ENCODE measurements at places on chromosomes 16 and 17.

- peak; percentile 28 for DNase-seq
These were observed 158.3 kb upstream of the NOL11 start for GRCh38 chr17:67559381-67559966.

- DNase-seq: peak; percentile 88
These were observed 26.4 kb upstream of the SPNS2 start for GRCh38 chr17:4472286-4472685.

GRCh38 chr16:35557731-35558130 is 2098.3 kb downstream of the TP53TG3F start:
- DNase-seq: no peak

DNA sequence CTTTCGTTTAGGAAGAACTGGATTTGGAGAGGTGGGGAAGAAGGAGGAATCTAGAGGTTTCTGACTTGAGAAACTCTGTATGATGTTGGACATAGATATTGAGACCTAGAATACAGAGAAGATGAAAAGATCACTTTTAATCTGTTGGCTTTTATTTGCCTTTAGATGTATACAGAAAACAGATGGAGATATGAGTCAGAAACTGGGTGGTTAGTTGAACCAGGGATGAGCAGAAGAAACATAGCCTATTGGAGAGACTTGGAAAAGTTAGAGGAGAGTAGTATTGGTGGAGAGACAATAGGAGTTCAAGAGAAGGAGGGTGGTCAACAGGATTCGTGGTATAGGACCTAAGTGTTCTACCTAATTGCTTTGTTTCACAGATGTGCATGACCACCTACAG is 5.1 kb downstream of the PHAF1 start:
- no peak for DNase-seq

DNA sequence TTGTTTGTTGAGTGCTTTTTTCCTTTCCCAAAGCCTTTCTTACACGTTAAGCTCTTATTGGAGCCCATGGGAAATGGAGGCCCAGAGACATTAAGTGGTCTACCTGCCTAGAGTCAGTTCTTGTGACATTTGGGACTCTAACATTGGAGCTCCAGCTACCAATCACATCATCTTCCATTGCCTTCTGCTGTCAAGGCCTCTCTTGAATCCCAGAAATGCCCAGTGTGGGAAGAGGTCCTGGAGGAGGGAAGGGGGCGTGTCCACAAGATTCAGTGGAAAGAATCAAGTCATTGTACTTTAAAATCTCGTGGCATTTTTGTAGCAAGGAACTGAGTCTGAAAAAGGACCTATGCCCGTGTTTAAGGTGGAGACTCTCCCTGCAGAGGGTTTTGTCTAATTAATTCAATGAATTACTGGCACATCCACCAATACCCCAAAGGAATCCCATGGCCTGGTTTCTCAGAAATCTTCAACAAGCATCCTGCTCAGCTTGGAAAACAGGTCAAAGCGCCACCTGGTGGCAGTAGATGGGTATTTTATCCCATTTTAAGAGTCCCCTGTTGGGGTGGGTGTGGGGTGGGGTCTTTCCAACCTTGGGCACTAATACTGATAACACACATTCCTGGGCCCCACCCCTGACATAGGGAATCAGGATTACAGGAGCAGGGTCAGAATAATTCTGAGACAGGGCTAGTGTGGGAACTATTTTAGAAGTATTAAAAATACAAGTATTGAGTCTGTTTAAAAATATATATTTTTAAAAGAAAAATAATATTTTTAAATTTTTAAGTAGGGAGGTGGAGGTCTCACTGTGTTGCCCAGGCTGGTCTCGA is 24.6 kb downstream of the GPT2 start:
- peak; percentile 78 for DNase-seq

DNA sequence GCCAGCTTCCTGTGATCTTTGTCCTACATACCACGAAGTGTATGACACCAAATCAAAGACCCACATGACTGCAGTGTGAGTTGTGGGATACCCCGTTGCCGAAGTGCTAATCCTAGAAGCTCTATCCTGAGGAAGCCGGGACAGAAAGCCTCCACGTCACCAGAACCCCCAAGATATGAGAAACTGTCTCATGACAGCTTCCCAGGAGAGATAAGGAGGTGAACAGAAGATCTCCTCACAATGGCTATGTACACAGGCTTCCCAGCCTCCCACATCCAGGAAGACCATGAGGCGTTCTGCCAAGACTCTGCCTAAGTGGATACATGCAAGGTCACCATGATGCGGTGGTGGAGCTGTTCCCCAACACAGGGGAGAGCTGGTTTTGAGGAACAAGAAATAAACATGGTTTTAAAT is 37.1 kb downstream of the TRIM25 start:
- no peak for DNase-seq

DNA sequence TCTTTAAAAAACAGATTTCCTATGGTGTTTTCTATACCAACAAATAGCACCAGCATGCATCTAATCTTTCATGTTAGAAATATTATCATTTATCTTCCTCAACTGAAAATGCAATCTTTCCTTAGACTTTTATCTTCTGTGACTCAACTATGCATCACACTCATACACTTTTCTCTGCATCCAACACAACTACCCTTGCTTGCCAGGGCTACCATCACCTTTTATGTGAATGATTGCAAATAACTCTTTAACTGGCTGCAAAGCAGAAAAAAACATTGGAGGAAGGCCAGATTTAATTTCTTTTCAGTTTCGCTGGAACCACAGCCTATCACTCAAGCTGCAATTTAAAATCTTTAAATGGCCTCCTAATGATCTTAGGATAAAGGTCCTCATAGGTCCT is 212.9 kb downstream of the CDH8 start:
- DNase-seq: no peak

DNA sequence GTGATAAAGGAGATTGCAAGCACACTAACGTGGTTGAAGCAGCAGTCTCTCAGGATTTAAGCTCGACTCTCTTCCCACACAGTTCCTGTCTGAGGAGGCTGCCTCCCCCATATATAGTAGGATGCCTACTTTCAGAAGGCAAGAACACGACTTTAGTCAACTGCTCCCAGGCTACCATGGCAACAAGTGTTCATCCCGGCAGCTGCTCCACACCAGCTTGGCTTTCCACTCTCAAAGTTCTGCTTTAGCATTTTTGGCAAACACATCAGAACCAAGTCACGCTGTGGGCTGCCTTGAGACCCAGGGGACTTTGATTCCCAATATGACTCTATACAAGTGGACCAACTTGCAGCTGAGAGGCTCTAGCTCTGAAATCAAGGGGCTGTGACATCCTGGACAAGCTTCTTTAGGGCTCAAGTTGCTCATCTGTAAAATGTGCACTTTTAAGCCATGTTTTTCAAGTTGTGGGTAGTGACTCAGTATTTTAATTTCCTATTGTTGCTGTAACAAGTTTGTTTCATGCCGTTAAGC is 16.5 kb downstream of the ZP2 start:
- DNase-seq: no peak

GRCh38 chr17:35752945-35753764 is at the start of gene GAS2L2:
Gene GAS2L2 (minus strand): TSS chr17:35753239. CDS start chr17:35752850, 389 bp downstream.
- no peak for DNase-seq

DNA sequence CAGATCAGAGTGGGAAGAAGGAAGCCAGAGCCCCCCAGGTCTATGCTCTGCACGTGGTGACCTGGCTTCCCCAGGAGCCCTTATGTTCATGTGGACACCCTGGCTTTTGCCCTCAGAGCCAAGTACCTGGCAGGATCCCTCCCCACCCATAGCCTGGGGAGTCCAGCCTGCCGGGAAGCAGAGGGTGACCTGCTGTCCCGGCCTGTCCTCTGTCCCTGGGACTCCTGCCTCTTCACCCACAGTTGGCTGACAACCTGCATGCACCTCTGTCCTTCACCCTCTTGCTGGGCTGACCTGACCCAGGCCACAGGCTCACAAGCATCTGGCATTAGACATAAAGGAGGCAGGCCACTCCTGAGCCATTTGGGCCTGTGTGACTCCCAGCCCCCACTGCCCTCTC is 60.2 kb downstream of the SMPD3 start:
- no peak for DNase-seq

All from ELF-1 (cell line).